ENCODE measurements at places on chromosomes 12 and 14.

DNA sequence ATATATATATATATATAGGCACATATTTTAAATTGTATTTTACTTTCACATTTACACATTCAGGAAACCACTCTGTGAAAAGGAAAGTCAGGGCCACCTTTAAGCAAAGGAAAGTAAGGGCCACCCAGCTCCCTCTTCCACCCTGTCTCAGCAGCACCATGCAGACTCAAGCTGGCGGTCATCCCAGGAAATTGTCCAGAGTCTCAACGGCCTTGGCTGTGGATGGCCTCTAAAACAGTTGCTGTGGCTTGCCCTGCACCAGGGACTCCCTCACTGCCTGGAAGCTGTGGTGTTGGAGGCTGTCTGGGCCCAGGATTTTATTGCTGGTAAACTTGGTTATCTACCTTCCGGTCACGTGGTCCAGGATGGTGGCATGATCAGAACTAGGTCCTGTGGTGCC is 11.8 kb upstream of the RPL10L start:
- DNase-seq = no peak

DNA sequence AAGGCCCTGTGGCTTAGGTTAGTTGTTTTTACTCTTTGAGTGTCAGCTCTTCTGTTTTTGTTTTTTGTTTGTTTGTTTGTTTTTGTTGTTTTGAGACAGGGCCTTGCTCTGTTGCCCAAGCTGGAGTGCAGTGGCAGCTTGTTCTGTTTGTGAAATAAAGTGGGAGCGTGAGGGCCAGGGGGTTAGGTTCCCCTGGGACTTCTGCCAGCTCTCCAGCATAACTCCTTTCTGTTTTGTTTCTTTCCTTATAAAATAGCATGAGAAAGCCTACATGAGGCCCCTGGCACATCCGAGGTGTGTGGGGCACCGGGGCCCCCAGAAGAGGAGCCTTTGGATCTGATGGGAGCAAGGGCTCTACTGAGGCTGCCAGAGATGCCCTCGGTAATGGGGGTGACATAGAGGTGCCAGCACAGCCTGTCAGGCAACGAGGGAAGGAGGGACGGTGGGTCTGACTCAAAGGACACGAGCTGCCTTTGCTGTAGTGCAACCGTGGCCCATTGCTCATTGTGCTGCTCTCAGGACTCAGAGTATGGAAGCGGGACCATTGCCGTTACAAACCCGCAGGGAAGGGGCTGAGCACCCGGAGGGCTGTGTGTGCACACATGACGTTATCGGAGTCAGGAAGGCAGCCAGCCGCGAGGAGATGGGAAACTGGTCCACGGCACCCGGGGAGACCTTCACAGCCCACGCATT is 9.1 kb upstream of the SERPINA11 start:
- no peak for DNase-seq

GRCh38 chr12:52037248-52037861 is 13.9 kb upstream of the NR4A1 start:
- DNase-seq = no peak

GRCh38 chr12:237026-237815 is 23.3 kb upstream of the SLC6A12 start:
- DNase-seq = no peak

GRCh38 chr14:90760591-90761316 is 55.5 kb downstream of the TTC7B start:
- no peak for DNase-seq

GRCh38 chr12:95687937-95688336 is 102.6 kb downstream of the NTN4 start:
- no peak for DNase-seq

DNA sequence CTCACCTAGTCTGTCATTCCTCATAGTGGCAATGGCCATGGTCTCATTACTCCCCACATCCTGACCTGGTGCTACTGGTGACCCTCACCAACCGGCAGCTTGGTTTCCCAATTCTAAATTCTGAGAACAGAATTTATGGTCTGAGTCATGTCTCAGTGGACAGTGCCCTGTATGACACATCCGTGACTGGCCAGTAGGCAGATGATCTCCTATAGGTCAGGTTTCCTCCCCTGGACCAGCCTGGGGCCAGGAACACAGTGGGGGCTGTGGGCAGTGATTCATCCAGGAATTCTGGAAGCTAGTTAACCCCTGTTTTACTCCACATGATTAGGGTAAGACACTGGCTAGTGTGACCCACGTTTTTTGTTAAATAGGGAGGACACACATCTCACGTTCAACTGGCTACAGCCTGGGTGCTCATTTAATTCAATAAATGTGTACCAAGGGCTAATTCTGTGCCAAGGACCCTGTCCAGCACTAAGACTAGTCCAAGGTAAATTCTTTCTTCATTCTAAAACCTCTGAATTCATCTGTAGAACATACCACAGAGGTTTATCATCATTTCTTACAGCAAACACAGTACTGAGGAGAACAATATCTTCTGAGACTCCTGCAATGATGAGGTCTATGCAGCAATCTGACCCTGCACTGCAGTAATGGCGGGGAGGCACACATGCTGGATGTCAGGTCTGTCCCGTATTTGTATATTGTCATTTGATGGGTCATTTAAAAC is 249.6 kb upstream of the TBX3 start:
- DNase-seq = no peak

DNA sequence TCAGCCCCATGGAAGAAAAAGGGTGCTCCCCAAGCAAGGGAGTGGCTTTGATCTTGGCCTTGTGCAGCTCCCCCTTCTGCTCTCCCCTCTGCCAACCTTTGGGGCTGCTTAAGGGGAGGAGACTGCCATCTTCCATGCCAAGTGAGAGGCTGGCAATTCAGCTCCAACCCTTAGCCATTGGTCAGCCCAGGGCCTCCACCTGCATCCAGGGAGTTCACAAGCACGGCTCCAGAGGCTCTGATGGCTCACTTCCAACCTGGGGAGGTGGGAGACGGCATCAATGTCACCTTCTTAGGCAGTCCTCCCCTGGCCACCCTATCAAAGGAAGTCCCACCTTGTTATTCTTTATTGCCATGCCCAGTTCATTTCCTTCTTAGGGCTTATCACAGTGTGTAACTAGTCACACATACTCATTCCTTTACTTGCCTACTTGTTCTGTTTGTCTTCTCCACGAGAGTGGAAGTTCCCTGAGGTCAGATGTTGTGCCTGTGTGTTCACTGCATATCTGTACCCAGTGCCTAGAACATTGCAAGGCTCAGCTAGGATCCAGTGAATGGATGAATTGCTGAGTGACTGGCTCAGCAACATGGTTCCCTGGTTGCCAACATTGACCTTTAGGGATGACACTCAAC is 5.0 kb downstream of the HDAC7 start:
- DNase-seq = no peak

DNA sequence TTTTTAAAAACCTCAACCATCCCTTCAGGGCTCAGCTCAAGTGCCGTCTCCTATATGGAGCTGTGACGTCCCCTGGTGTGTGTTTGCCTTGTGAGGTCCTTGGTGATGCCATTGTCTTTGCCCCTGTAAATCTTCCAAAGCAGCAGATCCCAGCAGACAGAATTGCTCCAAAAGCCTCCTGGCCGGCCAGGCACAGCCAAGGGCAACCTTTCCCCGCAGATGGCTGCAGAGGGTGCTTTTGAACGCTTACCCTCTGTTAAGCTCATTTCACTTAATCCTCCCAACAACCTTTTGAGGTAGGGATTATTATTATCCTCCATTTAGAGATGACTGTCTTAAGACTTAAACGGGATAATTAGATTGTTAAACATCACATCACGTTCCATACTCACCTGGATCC is 51.4 kb downstream of the RFX4 start:
- no peak for DNase-seq

DNA sequence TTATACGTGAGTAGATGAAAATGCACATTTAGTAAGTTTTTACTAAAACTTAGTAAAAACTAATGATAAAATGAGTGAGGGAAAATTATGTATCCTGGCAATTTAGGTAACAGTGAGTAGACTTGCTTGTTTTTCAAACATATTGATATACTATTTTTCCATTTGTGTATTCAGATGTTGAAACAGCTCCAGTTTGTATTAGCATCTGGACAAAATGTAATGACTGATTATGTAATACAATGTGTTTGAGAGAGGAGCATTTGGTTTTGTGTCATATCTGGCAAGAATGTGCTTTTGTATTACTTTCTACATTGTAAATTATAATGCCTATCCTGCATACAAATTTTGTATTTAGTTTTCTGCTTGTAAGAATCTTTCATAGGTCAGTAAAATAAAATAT is 5.6 kb downstream of the CNOT2 start:
- DNase-seq = no peak

GRCh38 chr12:116693286-116694227 is 44.3 kb downstream of the SPRING1 start:
- no peak for DNase-seq

DNA sequence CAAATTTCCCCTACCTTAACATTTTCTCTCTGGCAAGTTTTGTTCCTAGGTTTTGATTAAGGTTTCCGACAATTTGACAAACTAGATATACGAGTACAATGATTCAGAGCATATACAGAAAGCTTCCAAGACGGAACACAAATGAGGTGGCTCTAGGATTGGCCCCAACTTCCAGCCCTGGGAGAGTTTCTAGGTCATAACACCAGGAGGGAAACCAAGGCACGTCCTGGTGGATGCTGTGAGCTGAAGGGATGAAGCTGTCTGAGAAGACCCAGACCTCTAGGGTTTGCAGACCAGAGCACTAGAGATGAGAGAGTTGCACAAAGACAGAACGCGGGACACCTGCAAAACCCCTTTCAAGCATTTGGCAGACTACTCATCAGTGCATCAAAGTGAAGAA is 51.5 kb upstream of the CAND1 start:
- no peak for DNase-seq

- DNase-seq = no peak
Observed at GRCh38 chr14:24693983-24694382, 60.0 kb upstream of the GZMB start.

All from hypothalamus (tissue), 51 donors.